ENCODE measurements at places on chromosomes 2 and 18. TPM values are rescaled to one million over a fixed set of nuclear protein-coding genes. Genes with fewer than 3 reads are reported as not detected.

DNA sequence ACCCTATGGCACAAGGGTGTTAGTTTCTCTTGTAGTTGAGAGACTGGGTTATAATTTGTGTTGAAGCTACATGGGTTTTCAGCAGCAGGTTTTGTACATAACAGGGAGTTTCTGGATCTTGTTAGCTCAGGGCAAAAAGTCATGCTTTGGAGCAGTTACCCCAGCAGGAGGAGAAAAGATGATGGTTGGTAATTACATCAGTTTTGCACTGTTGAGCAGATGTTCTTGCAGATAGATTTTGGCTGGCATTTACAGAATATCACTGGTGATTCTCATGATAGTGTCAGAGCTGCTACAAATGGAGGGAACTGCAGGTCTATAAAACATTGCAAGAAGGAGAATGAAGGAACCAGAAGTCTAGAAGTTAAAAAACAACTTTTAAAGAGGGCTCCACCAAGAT lies 215.2 kb upstream of the ATP5MC3 start:
- DNase-seq, result no peak

DNA sequence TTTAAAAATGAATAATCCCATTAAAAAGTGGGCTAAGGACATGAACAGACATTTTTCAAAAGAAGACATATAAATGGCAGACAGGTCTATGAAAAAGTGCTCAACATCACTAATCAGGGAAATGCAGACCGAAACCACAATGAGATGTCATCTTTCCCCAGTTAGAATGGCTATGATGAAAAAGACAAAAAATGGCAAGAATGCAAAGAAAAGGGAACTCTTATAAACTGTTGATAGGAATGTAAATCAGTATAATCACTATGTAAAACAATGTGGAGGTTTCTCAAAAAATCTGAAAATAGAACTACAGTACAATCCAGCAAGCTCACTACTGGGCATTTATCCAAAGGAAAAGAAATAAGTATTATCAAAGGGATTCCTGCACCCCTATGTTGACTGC lies 169.2 kb downstream of the METTL4 start:
- no peak for DNase-seq

The TSPYL6 gene
- total RNA-seq, result not detected

The HOXD3 gene
- not detected for total RNA-seq

- DNase-seq, result peak; percentile 3
Observed at GRCh38 chr2:181430406-181431118, 26.6 kb upstream of the ITGA4 start.

DNA sequence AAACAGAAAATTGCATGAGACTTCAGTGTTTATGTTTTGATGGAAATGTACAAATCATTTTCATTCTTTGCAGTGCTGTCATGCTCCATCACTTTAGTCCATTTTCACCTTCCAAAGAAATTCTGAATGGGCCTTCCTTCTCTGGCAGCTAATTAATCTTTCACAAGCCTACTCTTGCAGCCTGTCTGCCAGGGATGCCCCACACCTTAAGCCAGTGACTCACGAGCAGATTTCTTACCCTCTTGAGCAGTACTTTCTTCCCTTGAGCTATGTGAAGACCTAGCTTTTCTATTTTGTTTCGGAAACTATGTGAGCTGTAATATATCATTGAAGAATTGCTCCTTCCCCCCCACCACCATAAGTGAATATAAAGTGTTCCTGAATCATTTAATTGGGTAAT lies 404.3 kb upstream of the VWC2L start:
- DNase-seq, result peak; percentile 73

GRCh38 chr2:96161898-96162297 lies 16.7 kb upstream of the DUSP2 start:
- no peak for DNase-seq

The MAP2 gene
- 8.2 TPM for total RNA-seq

DNA sequence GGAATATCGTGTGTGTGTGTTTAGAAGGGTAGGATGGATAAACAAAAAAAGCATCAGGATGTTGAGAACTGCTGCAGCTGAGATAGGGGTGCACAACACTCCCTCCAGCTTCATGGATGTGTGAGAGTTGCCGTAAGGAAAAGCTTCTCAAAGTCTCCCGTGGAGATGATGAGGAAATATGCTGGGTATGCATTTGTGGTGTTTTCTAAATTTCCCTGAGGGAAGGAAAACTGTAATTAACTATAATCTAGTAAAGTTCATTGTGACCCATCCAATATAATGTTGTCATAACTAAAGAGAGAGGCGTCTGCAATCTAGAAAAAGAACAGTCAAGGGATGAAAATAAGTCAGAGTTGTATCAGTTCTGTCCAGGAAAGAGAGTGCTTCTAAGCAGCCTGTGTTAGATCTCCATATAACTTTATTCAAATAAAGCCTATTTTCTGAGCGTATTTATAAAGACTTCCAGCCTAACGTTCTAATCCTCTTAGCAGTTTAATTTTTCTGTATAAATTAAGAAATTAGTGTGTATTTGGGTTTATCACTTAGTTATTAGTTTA lies 7.3 kb upstream of the LMAN2L start:
- DNase-seq, result no peak

The IKZF2 gene
- total RNA-seq, result 27.4 TPM

DNA sequence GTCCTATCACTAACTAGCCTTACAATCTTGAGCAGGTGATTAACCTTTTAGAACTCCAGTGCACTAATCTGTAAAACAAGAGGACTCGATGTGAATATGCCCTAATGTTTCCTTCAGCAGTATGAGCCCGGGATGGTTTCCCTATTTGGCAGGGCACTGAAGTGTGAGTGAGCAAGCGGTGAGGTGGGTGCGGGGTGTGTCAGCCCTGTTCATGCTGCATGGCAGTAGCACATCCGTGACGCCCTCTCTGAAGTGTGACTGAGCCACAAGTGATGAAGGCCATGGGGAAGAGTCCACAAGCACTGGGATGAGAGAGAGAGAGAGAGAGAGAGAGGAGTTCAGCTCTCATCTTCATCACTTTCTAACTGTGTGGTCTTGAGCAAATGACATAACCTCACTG lies 168.7 kb downstream of the SETBP1 start:
- no peak for DNase-seq

DNA sequence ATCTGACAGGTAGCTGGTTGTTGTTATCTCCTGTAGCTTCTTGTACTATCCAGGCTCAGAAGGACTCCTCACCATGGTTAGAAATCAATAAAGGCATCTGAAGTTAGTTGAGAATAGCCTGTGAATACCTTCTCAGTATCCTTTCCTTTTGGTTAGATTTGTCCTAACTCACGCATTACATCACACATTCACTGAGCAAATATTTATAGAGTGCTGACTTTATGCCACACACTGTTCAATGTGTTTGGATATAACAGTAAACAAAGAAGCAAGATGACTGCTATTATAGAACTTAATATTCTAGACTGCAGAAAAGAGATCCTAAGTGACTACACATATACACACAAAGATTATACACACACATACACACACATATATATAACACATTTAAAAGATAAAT lies 889.9 kb upstream of the CHAC2 start:
- peak; percentile 7 for DNase-seq

The IMPACT gene
- total RNA-seq, result 24.5 TPM

DNA sequence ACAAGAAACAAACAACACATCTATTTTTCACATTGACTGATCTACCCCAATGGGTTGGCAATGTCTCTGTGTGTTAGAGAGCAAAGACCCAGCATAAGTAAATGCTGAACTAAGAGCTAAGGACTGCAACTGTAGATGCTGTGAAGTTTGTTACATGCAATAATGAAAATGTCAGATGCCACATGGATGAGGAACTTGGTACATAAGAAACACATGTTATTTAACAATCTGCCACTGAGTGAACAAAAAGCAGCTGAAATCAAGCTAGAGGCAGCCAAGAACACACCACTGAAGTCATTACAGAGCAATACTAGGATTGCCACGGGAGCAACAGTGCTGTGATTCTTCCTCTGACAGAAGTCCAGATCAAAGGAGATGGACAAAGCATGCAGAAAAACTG lies 389.4 kb downstream of the CDH2 start:
- DNase-seq, result no peak

The ANTXR1 gene
- total RNA-seq, result 1.5 TPM

The COL3A1 gene
- total RNA-seq, result 43.4 TPM

DNA sequence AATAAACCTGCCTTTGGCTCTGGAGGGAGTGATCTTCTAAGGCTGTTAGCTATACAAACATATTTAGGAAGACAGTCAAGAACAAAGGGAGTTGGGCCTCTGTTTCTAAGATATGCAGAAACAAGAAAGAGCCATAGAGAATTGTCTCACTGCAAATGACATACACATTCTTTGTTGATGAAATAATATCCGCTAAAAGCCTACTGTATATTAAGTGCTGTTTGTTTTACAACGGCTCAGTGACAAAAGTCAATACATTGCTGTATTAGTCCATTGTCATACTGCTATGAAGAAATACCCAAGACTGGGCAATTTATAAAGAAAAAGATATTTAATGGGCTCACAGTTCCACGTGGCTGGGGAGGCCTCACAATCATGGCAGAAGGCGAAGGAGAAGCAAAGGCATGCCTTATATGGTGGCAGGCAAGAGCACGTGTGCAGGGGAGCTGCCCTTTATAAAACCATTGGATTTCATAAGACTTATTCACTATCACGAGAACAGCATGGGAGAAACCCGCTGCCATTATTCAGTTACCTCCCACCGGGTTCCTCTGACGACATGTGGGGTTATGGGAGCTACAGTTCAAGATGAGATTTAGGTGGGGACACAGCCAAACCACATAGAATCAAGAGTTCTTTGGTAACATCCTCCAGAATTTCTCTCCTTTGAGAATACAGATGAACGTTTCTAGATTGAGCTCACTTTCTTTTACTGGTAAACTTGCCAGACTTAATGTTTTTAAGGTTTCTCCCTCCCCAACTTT lies 157.8 kb downstream of the PIK3C3 start:
- DNase-seq, result peak; percentile 42

DNA sequence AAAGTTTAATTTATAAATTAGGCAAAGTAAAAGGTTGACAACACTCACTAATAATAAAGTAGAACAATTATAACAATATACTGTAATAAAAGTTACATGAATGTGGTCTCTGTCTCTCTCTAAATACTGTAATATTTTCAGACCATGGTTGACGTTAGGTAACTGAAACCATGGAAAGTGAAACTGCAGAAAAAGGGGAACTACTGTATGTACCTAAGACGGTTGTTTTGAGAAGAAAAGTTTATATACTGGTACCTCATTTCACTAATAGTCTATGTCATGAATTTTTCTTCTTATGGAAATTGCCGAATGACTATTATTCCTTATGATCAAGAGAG lies 166.7 kb upstream of the ZNF521 start:
- no peak for DNase-seq

DNA sequence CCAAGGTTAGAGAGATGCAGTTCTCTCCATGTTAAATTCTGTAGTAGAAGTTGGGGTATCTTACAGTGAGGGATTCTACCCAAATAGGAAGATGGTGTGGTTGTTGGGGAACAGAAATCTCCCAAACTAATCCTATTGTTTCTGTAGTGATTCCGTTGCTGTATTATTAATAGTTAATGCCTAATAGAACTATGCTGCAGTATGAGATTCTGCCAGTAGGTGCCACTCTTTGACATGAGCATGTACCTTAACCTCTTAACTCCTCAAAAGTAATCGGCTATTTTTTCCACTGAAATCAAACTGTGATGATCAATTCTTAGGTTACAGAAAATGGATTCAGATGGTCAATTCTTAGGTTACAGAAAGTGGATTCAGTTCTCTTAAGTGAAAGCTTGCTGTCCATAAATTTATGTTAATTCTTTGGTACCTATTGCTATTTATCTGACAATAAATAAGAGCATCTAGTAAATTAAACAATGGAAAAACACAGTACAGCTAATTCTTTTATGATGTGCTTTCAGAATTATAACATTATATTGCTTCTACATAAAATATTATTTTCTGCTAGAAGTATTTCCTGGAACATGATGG lies 97.9 kb upstream of the DLX2 start:
- peak; percentile 67 for DNase-seq

DNA sequence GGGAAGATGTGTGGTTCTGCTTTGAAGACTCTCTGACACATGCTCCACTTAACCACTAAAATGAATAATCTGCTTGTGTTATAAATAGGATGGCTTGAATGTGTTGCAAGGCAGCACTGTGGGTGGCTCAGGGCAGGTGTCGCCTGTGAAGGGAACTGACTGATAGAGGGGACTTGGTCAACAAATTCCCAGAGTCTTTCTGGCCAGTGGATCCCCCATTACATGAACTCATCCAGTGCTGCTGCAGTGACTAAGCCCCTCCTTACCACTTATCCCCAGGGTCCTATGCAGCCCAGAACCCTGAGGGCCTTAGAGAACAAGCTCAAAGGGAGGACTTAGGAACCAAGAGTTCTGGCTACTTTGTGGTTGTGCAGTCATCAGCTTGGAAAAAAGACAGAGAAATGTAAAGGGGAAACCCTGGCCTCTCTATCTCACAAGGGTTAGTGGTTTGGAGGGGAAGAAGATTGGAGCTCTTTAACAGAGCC lies 226.2 kb upstream of the TNP1 start:
- peak; percentile 41 for DNase-seq

- DNase-seq, result peak; percentile 74
Observed at GRCh38 chr18:41135146-41135545, 819.9 kb upstream of the PIK3C3 start.

- DNase-seq, result peak; percentile 80
Observed at GRCh38 chr18:23870676-23871380, 143.7 kb upstream of the TTC39C start.

DNA sequence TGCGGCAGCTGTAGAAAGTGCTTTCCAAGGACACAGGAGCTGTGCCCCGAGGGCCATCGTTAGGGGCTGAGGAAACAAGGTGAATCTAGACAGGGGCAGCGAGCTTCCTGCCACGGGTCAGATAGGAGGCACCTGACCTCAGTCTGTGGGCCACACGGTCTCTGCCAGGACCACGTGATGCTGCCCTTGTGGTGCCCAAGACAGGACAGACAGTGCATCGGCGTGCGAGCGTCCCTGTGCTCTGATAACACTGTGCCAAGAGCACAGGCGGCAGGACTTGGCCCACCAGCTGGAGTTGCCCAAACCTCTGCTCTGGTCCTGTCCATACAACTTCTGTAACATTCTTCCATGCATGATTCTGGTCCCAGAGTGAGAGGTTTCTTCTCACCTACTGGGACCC lies 225.4 kb downstream of the TWIST2 start:
- DNase-seq, result no peak

DNA sequence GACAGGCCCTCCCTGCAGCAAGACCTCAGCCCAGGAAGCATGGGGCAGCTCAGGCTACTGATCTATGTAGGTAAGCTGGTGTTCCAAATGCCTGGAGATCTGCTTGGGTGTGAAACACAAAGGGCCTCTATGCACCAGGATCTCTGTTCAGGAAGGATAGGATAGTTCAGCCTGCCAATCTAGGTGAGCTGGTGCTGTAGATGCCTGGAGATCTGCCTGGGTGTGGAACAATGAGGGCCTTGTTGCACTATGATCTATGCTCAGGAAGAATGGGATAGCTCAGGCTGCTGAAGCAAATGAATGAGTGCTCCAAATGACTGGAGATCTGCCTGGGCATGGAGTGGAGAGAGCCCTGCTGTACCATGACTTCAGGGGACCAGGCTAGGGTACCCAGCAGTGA lies 48.9 kb upstream of the MYL1 start:
- no peak for DNase-seq

GRCh38 chr2:224126440-224126839 lies 87.4 kb upstream of the SERPINE2 start:
- DNase-seq, result no peak

GRCh38 chr2:19367326-19367725 lies 8.9 kb upstream of the OSR1 start:
- DNase-seq, result no peak

The CD8B2 gene
- not detected for total RNA-seq

- no peak for DNase-seq
Observed at GRCh38 chr2:236857246-236857645, 228.4 kb upstream of the COPS8 start.
